Karpas-422 (cell line): ENCODE measurements at places on chromosomes 1 and 21.

DNA sequence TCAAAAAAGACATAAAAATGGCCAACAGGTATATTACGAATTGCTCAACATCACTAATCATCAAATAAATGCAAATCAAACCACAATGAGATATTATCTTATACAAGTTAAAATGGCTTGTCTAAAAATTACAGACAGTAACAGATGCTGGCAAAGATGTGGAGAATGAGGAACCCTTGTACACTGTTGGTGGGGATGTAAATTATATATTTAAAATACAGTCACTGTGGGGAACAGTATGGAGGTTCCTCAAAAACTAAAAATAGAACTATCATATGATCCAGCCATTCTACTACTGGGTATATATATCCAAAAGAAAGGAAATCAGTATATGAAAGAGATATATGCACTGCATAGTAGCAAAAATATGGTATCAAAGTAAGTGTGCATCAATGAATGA, 1037.2 kb upstream of the B3GALT2 start:
- DNase-seq: no peak

GRCh38 chr1:173705117-173705516, 9.7 kb upstream of the KLHL20 start:
- DNase-seq: no peak

- DNase-seq: peak; percentile 70
Observed at GRCh38 chr1:33057095-33057494, 20.4 kb upstream of the AK2 start.

DNA sequence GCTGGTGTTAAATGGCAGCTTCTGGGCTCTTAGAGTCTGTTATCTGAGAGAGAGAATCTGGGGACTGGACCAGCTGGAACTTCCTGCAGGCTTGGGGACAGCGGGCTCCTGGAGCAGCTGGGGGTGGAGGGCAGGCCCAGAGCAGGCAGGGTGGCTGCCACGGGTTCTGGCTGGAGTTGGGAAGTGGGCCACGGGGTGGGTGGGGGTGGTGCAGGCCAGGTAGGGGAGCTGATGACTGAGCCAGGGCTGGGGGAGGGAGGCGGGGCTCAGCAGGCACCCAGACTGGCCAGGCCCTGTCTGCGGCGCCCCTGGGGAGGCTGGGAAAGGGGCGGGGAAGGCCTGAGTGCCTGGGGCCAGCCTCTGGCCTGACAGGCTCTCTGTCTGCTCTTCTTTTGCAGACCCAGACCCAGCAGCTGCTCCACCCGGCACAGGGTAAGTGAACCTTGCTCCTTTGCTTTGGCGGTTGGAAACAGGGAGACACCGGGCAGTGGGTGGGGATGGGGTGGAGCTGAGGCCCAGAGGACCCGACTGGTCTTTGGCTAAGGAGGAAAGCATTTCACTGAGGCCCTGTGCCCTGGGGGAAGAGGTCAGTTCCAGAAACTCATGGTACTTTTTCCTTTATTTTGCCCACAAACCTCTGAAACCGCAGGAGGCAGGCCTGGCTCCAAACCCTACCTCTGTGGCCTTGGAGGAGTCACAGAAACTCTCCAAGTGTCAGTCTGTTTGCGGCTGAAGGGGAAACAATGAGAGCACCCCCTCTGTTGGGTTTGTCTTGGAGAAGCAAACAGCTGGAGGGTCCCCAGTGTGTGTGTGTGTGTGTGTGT, 48.8 kb downstream of the ARHGEF10L start:
- DNase-seq: no peak

DNA sequence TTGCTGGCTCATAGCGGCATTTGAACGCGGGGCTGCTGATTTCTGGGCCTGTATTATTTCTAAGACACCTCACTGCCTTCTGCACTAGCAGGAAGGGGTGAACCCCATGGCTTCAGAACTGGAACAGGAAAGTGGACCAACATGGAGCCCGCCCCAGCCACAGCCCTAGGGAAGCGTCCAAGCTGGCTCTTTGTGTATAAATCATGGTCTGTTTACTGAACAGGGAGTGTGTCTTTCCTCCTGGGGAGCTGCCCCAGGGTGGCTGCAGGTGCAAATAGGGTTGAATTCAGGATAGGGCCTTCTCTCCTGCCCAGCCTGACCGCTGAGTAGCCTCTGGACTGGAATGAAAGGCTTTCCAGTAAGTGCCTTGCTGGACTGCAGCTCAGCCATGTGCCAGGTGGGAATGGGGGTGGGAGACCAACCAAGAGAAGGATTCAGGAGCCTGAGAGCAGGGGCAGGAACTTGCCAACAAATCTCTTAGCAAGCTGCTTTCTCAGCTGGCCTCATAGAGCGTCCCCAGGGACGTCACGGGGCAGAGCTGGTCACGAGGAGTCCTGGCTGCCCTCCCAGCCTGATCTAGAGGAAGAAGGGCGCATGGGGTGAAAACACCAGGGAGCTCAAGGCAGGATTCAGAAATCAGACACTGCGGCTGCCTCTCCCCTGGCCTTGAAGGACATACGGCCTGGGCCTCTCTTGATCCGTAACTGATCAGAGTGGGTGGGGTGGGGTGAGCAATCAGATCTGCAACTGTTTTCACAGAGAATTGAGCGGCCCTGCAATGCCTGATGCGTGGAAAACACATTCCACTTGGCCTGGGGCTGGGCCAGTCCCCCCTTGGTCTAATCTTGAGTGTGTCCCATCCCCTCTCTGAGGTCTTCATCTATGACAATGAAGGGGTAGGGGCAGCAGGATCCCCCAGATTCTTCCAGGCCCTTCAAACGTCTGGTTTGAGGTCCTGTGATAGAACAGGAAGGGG, 56.5 kb upstream of the SELENON start:
- DNase-seq: no peak

DNA sequence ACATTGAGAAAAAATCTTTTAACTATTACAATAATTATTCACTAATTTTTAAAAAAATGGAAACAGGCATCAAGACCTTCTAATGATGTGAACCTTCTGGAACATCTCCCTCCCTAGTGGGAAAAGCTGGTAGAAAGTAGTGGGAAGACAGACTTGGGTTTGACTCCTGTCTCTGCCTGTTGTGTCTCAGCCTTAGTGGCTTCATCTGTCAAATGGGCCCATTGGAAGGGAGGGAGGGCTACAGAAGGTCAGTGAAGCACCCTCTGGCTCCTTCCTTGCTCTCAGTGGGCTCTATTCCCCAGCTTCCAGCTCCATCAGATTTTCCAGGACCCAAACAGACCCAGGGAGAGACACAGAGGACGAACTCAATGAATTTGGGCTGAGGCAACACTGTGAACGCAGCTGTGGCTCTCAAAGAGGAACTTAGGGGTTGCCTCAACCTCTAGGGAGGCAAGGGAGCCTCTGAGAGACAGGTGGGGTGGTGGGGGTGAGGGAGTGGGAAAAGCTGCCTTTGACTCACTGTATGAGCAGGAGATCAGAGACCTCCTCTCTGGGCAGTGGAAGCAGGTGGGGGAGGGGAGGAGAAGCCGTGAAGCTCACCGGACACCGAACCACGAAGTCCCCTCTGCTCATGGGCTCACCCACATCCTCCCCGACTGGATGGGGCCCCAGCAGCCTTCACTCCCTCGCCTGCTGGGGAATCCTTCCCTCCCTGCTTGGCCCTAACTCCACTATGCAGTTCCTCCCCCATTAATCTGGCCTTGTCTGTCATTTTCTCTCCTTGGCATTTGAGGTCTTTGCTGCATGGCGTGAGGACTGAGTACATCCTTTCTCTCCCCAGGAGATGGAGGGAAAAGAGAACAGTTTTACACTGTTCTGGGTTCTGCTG, 4.5 kb downstream of the CNR2 start:
- DNase-seq: peak; percentile 97
